Activated CD4-positive, alpha-beta T cell treated with anti-CD3 and anti-CD28 coated beads for 1 hour (primary cell): ENCODE measurements at places on chromosomes 4 and X.

DNA sequence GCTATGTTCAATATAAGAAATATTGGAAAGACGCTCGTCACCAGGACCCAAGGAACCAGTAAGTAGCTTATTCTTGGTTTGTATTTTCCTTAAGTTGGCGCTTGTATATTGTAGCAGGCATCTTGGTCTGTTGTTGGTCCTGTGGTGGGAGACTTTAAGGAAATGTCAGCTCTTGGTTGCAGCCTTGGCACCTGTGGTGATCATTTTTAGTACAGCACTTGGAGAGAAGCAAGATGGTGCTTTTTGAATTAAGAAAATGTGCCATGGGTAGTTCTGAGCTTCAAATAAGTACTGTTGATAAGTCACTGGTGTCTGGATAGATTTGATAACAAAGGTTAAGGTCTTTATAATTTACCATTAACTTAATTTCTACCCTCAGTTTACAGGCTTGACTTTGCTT lies 1.1 kb downstream of the RPS3A start:
- no peak for DNase-seq

DNA sequence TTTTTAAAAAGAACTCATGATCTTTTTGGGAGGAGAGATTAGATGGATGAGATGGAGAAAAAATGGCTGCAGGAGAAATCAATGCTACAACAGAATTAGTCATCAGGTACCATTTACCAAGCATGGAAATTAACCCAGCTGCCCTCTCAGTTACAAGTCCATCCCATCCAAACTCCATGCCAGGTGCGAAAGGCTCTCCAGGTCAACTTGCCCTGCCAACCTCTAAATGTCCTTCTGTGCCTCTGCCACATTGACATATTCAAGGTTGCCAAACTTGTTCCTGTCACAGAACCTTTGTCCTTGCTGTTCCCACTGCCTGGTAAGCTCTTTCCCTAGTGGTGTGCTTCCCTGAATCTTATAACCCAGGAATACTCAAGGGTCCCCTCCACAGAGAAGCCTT lies 7.2 kb downstream of the SPATA18 start:
- DNase-seq, result no peak

DNA sequence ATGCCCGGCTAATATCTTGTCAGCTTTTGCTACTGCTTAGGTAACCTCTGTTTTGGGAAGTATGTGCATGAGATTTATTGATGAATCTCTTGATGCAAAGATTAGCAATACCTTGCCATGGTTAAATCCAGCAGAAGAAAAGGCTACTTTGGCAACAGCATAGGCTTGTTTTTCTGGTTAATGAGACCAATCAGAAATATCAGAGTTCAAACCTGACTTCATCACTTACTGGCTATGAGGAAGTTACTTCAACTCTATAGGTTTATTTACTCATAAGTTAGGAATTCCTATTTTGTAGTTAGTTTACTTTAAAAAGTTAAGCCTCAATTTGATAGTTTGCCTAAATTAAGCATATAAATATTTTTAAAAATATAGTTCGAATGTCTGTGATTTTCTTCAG lies 93.1 kb downstream of the PDLIM5 start:
- DNase-seq, result no peak

GRCh38 chr4:139761461-139761860 lies 95.8 kb downstream of the MGST2 start:
- no peak for DNase-seq

DNA sequence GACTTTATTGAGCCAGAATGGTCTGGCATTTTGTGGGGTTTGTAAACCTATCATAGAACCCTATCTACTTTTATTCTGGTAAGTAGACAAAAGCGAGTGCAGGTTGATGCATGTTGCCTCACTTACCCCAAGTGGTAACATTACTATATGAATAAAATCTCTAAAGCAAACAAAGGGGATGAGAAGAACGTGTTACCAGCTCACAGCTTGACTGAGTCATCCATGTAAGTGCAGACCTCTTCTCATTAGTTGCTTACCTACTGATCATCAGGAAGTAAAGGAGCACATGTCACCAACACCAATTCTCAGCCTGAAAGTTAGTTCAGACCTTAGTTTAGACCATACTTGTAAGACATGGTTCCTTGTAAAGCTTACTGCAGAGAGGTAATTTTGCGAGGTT lies 1328.3 kb downstream of the C4orf33 start:
- no peak for DNase-seq

GRCh38 chr4:127249767-127250108 lies 383.0 kb upstream of the INTU start:
- DNase-seq, result no peak

DNA sequence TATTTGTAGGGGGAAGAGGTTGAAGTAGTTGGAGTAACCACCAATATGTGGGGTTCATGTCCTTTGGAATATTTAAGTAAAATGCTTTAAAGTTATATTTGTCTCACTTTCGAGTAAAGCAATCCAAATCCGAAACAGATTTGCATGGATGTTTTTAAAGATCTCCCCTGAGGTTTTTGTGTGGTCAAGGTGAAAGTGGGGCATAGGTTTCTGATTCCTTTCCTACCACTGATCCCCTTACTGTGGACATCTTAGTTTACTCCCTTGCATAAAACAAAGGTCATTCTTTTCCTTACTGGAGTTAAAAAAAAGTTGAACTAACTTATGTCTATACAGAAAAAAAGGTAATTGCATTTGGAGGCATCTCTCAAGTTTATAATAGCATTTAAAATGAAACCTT lies 71.9 kb upstream of the PHOX2B start:
- DNase-seq, result no peak

- no peak for DNase-seq
These were observed 22.1 kb upstream of the SPATA4 start for GRCh38 chr4:176217510-176217909.

DNA sequence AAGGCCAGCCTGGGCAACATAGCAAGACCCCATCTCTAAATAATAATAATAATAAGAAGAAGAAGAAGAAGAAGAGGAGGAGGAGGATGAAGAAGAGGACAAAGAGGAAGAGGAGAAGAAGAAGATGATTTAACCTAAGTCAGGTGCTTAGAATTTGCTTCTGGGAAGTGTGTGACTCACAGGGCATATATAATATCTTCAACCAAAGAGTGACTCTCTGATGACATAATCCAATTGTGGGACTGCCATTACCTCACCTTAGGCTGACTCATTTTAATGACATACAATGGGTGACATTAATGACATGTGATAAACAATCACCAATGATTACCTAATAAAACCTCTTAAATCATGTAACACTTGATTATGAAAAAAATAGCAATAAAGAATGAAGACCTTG lies 32.7 kb upstream of the MBTPS2 start:
- no peak for DNase-seq

GRCh38 chr4:90544532-90545045 lies 417.4 kb downstream of the CCSER1 start:
- DNase-seq, result no peak

DNA sequence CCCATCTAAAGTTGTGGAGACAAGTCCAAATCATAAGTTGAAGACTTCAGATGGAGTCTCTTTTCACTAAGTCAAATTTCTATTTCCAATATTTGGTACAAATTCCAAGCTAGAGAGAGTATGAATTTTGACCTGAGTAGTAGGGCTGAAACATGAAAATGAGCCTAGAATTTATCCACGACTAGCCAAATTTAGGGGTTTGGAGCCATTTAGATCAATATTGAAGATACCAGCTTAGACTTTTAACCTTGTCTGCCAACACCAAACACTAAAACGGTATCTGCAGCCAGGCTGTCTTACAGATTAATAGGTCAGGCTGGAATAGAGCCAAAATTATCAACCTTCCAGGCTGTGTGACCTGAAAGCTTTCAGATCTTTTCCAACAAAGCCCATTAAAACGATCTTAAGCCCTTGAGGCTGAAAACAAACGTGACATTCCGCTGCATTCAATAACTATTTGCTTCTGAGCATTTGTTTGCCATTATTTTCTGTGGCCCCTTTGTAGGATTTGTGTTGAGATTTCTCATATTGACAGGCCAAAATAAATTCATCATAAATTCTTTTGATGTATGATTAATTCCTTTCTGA lies 268.7 kb upstream of the DKK2 start:
- no peak for DNase-seq

DNA sequence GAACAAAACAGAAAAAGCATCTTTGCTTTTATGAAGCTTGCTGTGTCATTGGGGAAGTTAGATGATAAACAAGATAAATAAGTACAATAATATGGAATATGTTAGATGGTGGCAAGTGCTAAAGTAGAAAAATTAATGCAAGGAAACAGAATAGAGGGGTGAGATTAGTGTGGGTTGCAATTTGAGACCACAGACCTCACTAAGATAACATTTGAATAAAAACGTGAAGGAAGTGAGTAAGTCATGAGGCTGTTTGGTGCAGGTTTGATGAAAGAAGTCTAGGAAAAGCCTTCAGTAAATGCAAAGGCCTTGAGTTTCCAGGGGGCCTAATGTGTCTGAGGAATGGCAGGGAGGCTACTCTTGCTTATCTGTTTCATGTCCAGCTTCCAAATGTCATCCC lies 102.5 kb downstream of the CFAP299 start:
- DNase-seq, result no peak

GRCh38 chrX:46647251-46647650 lies 73.7 kb downstream of the CHST7 start:
- no peak for DNase-seq

- no peak for DNase-seq
These were observed 942.7 kb upstream of the NDST4 start for GRCh38 chr4:116055857-116056827.

DNA sequence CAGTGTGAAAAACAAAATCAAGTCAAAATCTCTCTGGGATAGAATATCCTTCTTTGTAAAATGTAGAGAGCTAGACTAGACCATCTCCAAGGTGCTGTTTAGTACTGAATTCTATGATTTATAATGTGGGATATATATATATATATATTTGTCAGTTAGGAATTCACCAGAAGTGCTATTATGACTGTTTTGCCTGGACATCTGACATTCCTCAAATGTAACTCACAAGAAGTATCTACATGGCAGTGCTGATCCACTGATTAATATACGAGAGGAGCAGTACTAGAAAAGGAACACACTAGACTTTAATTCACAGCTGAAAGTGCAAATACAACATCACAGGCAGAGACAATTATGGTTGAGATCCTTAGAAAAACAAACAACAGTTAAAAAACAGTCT lies 208.9 kb downstream of the GBA3 start:
- DNase-seq, result no peak

- DNase-seq, result no peak
These were observed 83.3 kb upstream of the KIT start for GRCh38 chr4:54574500-54574899.
